ENCODE measurements at places on chromosomes 2 and 18.
A peak's percentile ranks its signal among the peaks of the same experiment; 100 is the strongest.

GRCh38 chr2:58601017-58601416, 359.9 kb upstream of the FANCL start:
- no peak for DNase-seq

DNA sequence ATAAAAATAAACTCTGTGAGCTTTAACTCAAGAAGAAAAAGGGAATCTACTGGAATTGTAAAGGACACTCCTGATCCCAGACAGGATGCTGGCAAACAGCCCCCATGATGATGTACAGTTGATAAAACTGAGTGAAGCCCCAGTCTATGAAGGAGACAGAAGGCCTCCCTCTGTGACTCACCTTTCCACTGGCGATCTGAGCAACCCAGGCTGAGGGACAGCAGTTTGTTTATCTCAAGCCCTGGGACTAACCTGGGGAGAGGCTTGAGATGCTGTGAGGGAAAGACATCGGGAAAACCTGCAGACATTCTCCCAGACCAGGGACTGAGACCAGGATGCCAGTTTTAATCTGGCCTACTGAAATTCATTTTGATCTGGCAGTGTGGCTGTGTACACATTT, 104.5 kb upstream of the CDH2 start:
- no peak for DNase-seq

GRCh38 chr2:147610496-147611040, 234.3 kb upstream of the ACVR2A start:
- no peak for DNase-seq

GRCh38 chr2:220188031-220188430, 560.6 kb downstream of the SLC4A3 start:
- DNase-seq: no peak

DNA sequence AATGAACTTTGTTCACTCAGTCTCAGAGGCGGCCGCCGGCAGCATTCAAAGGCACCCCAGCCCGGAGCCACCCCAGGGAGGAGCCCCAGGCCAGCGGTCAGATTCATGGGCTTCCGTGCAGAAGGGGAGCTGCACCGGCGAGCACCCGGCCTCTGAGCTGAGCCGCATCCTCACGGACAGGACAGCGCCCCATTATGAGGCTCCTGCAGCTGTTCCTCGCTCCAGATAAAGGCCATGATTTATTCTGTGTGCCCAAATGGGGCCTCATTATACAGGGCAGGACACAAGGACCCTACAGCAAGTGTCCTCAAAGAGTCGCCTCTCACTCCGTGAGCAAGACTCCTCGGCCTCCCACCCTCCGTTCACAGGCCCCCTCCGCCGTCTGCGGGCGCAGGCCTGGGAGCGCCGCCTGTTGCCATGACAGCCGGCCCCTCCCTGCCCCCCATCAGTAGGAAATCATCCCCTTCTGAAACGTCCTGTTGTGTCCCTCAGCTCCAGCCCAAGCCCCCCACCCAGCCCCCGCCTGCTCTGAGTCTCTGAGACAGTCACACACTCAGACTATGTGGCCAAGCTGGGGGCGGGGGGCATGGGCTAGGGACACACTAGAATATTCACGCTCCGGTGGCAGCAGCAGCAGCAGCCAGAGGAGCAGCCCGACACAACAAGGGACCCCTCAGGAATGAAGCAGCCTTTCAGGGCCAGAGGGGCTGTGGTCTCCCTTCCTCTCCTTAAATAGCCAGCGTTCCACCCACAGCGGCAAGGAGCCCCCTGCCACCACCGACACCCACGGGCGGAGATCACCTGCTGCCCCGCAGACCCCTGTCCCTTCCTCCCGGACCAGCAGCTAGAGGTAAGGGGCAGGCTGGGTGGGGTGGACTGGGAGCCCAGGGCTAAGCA, at the start of gene GPR17:
TSS of gene GPR17 (plus strand) at position 759 of the 897 bp plus-strand sequence. CDS start 4,583 bp downstream, outside the sequence.
- peak; percentile 46 for DNase-seq

DNA sequence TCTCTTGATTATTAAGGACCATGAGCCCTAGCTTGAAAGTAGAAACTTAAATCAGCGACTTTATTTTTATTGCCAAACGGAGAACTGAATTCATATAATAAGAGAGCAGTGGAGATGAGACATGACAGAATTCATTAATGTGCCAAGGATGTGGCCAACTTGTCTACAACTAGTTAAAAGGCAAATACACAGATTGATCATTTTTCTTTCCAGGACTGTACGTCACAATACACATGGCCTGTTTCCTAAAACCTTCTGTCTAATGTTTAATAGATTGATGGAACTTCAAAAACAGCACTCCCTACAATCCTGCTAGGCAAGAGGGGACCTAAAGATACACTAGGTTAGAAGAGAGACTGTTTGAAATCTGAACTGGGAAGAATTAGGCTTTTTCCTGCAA, 647.8 kb downstream of the SATB2 start:
- DNase-seq: no peak

GRCh38 chr2:64978514-64979268, 10.5 kb upstream of the SLC1A4 start:
- no peak for DNase-seq

- no peak for DNase-seq
Measured at GRCh38 chr2:64380853-64381527, 73.0 kb upstream of the LGALSL start.

DNA sequence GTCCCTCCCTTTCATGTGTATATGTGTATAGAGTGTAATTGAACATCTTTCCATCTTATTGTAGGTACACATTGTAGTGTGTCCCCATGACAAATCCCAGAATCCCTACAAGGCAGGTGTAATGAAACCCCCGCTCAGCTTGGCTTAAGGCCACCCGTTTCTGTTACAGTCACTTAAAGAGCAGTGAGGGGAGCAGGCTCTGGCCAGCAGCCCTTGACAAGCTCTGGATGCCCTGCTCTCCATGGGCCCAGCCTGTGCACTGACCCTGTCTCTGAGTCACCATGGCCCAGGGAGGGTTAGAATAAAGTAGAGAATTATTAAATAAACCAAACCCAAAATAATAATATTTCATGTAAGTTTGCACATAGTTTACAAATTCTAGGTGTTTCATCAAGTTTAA, 17.2 kb upstream of the MAL start:
- DNase-seq: no peak

GRCh38 chr2:6492573-6492972, 373.1 kb downstream of the CMPK2 start:
- no peak for DNase-seq

DNA sequence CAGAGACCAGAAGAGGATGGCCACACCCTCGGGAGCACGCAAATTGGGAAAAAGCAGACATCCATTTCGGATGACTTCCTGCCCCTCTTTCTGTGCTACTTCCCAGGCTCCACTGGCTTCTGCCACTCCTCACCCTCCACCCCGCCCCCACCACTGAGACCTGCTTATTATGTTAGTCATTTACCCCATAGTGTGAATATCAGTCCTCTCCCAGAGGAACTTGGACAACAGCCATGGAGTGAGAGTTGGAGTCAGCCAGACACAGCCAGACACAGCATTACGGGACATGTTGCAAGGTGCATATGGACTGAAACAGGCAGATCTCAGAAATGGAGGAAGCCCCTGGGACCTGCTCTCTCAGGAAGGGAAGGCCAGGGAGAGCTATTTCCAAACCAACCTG, 51.8 kb downstream of the CTIF start:
- DNase-seq: no peak

GRCh38 chr2:85413592-85414420, 3.6 kb upstream of the CAPG start:
- DNase-seq: peak; percentile 83

DNA sequence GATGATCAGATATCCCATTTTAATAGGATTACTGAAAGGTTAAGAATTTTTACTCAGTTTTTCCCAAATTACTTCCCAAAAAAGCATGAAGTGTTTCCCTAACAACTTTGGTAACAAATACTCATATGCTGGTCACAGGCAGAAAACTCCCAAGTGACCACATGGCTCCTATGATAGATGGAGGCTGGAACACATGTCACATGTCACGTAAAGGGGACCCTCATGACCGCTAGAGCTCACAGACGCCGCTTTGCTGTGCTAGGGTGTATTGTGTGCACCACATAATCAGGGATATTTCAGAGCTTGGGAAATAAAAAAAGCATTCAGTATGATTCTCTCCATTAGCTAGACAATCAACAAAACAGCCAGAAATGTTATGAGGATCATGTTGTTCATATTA, 228.2 kb downstream of the TMEM163 start:
- no peak for DNase-seq

GRCh38 chr18:9796935-9797549, 88.7 kb upstream of the TXNDC2 start:
- no peak for DNase-seq

GRCh38 chr2:102251042-102251848, 60.1 kb upstream of the IL1RL1 start:
- peak; percentile 81 for DNase-seq

DNA sequence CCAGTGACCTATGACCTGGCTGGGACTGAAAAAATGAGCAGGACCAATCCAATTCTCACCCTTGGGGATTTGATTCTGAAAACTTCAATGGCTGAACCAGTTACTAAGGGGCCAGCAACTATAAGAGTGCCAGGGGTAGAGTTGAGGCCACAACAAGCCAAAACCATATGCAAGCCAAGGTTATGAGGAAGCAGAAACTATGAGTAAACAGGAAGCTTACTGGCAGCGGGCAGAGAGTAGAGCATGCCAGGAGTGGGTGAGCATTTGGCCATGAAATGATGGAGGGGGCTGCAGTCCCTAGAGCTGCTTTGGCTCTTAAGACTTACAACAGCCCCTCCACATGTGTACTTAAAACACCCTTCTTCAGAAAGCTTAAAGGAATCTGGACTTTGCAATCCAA, 82.4 kb downstream of the RBMS1 start:
- DNase-seq: no peak

GRCh38 chr2:200471928-200472645, 37.8 kb downstream of the KCTD18 start:
- no peak for DNase-seq

DNA sequence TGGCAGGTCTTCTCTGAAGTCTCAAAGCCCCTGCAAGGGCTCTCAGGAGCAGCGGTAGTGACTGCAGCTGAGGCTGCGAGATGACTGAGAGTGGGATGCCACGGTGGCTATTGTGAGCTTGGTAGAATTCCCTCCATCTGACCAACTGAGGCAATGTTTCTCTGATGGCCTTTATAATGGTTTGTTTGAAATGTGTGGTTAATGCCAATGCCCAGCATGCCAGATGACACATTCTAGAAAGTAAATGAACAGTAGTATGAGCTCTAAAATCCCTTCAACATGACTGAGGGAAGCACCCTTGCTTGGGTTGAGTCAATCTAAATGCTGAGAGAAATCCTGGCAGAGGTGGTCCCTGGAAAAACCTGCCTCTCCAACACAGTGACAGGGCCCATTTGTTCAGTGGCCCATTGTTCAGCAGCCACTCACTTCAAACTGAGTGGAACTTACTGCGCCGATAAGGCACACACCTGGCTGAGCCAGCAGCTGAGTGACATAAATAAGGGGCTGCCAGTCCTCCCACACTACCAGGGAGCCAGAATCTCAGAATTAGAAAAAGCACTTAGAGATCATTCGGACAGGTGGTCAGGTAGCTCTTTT, 31.7 kb downstream of the SULT1C2 start:
- DNase-seq: no peak

DNA sequence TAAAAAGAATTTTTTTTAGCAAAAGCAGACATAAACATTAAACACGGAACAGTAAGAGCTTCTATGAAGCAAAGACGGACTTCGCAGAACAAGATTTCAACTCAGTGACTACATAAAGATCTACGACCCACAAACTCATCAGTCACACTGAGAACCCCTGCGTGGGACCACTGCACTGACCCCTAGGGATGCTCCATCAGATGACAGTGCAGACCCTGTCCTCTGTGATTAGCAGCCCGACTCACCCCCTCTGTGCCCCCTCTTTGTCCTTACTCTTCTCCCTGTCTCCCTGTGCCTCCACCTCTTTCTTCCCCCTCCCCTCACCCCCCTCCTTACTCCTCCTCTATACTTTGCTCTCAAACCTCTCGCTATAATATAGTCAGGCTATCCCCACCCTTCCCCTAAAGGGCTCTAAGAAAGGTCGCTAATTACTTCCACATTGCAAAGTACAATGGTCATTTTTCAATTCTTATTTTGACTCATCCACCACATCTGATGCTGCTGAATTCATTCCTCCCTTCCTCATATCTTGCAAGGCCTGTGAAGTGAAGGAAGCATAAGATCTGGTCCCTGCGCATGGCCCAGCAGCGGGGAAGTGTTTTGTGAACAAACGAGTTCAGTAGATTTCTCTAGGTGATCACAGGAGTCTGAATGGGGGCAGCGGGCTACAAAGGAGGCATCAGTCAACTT, 89.3 kb downstream of the CABYR start:
- DNase-seq: no peak

DNA sequence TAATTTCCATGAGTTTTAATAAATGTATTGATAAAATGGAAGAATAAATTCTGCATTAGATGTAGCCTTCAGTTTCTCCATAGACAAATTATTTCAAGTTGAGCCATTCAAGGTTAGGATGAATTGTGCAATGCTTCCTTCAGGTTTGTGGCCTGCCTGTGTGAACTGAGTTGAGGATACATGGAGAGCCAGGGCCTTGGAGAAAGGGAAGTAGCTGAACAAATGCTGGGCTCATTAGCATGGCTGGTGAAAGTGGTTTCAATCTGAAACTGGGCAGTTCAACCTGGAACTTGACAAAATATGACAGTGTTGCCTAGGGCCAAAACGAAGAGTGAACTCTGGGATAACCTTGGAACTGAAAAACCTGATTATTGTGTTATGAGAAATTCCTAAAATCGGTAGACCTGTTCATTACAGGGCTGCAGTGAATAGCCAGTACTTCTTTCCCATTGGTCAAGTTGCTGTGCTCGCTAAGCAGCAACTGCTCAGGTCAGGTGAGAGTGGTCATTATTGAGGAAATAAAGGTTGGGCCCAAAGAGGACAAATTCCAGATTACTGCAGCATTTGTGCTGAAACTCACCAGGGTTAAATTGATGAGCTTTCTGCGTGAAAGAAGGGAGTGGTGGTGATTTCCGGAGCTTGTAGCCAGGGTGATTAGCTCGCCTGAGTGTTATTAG, 12.7 kb downstream of the INPP1 start:
- no peak for DNase-seq

DNA sequence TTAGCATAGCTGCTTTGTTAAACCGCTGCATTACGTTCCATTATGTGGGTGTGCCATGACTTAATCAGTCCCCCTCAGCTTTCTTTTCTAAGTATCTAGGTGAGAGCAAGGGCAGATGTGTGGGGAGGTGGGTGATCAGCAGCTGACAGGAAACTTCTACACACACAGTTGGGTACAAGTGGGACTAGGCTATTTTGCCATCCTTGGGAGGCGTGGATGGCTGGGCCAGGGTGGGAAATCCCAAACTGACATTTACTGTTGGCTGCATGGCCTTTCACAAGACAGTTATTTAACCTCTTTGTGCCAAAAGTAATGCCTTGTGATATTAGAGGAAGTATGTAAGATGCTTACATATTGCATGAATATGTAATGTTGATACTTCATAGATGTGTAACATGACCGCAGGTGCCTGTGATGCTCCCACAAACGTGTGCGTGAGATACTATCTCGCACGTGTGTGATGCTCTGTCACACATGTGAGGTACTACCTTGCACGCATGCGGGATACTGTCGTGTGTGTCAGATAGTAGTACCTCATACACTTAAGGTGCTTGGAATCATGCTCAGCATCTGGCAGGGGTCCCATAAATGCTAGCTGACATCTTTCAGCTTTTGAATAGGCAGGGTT, 314.5 kb downstream of the PRKCE start:
- no peak for DNase-seq

GRCh38 chr2:46328291-46328690, 31.1 kb downstream of the EPAS1 start:
- no peak for DNase-seq

GRCh38 chr2:197875763-197876162, 71.4 kb downstream of the PLCL1 start:
- no peak for DNase-seq

- peak; percentile 73 for DNase-seq
Measured at GRCh38 chr2:109644571-109645275, 30.6 kb downstream of the SOWAHC start.

GRCh38 chr2:126849991-126850535, 48.6 kb upstream of the TEX51 start:
- DNase-seq: no peak

Measured in mucosa of descending colon (tissue), 3 donors.